Endothelial cell (in vitro differentiated cells): ENCODE measurements at places on chromosomes 1 and 21.
A peak's percentile ranks its signal among the peaks of the same experiment; 100 is the strongest.

- no peak for DNase-seq
These were observed 7.3 kb downstream of the OR2C3 start for GRCh38 chr1:247528812-247529474.

GRCh38 chr1:17929224-17929623, 174.1 kb downstream of the ACTL8 start:
- DNase-seq: no peak

DNA sequence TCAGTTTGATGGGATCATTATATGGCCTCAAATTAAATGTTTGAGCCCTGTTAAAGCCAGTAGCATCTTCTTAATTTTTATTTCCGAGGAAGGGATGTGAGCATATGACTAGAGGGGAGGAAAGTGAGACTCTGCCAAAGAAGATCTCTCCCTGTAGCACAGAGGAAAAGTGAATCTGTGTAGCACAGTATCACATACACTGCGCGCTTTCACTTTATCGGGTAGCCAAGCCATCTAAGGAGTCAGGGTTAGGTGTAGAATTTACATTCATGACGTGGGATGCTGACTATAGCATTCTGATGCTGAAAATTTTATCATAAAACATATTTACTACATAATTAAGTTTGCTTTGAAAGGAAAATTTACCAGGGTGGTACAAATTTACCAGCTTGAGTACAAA, 24.0 kb downstream of the LRRC8D start:
- DNase-seq: no peak

DNA sequence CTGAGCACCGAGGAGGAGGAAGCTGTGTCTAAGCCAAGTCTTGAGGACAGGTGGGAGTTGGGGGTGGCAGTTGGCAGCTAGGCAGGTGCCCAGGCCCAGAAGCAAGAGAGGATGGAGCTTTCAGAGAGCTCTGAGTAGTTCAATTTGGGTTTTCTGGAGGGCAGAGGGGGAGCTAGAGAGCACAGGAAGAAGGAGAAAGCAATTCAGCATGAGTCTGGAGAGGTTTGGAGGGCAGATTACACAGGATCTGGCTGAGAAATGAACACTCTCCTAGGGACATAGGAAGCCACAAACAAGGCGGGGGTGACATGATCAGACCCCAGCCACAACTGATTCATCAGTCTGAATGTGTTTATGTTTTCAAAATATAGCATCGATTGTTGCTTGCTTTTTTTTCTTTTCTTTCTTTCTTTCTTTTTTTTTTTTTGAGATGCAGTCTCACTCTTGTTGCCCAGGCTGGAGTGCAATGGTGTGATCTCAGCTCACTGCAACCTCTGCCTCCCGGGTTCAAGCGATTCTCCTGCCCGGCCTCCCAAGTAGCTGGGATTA, 23.8 kb downstream of the PTPRF start:
- DNase-seq: peak; percentile 56

DNA sequence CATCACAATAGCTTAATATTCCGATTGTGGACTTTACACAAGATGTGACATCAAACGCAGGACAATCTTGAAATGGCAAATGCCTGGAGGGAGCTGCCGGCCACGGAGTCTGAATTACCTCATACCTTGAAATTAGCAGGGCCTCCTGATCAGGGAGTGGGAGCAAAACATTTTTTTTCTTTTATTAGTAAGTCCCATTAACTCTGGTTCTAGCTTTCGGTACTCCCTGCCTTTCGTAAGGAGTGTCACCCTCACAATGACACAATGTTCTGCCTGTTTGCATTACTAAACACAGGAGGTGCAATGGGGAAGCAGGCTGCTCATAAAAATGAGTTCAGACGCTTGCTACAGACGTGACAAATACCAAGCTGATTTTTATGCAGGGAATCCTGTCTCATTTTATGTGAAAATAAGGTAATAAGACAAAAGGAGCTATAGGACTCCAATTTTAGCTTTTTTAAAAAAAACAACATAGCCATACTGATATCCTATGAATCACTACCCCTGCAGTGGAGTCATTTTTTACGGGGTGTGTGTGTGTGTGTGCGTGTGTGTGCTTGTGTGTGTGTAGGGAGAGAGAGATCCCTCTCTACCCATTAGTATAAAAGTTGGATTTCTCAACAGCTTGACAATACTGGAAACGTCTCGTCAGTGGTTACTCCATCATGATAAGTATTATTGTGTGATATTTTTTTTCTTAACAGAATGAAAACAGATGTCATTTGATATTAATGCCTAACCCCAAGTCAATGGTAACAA, 205.1 kb upstream of the RUNX1 start:
- no peak for DNase-seq

DNA sequence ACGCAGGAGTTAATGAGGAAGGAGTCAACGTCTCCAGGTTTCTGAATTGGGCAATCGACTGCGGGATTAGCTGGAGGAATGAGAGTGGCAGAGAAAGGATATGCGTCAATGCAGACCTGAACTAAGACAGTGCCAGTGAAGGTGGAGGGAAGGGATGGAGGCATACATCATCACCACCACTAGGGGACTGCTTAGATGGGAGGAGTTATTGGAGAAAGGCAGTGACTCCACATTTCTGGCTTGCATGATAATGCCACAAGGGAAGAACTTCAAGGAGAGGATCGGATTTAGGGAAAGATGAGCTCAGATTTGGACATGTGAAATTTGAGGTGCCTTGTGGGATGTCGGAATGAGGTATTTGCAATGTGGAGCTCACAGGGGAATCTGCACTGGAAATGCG, 17.5 kb downstream of the VASH2 start:
- peak; percentile 35 for DNase-seq

- peak; percentile 83 for DNase-seq
These were observed 62.0 kb upstream of the RASAL2 start for GRCh38 chr1:178031856-178032320.

DNA sequence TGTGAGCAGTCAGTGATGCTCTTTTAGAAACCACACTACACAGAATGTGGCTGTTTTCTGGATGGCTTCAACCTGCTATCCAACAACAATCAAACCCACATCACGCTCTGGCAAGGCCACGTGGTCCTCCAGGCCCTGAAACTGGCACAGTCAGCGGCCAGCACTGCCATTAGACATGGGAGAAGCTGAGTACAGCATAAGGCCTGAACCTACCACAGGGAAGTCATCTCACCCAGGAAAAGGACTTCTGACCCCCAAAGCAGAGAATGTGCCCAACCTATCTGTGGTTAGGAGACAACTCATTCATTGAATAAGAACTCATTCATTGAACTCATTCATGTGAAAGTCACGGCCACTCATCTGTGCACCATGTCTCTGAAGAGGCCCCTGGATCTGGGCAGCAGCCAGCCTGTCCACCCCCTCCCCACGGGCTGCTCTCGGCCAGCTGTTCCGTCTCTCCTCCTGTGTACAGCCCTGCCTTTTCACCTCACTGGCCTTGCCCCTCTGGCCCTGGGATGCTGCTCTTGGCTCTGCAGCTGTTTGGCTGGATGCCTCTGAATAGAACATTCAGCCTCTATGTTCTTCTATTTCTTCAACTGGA, 41.1 kb downstream of the C1orf198 start:
- DNase-seq: no peak

DNA sequence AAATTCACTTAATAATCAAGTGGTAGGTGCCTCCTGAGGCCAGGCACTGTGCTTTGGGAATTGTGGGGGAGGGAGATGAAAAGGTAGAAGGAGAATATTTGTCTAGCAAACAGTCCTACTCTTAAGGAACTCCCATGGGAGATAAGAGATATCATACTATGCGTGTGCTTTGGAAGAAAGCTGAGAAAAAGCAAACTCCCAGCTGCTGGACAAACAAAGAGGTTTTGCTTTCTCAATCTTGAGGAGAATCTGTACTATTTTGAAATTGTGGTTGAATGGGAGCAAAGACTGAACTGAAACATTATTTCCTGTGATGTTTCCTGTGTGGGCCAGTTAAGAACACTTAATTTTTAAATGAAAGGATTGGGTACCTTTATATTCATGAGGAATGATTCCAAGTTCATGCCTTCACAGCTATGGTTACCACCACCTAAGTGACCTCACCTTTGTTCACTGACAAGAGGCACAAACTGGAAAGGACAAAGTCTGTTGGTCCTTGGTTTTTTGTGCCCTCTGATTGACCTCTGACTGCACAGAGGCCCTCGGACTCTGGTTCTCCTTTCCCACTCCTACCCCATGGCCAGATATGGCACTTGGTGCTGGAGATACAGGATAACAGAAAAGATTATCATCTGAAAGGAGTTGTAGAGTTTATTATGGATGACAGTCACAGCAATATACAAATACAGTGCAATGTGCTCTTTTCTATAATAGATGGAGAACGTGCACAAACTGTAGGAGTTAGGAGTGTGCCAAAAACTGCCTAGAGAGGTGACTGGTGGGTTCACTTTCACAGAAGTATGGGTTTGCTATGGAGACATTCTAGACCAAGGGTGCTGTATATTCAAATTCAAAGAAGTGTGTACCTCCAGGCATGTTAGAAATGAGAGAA, 1.6 kb downstream of the CD53 start:
- DNase-seq: no peak

- peak; percentile 83 for DNase-seq
These were observed at the start of gene NAV1 for GRCh38 chr1:201538612-201539551. NAV1 (plus strand) TSS chr1:201539127; CDS start chr1:201622885, 83,758 bp downstream.

DNA sequence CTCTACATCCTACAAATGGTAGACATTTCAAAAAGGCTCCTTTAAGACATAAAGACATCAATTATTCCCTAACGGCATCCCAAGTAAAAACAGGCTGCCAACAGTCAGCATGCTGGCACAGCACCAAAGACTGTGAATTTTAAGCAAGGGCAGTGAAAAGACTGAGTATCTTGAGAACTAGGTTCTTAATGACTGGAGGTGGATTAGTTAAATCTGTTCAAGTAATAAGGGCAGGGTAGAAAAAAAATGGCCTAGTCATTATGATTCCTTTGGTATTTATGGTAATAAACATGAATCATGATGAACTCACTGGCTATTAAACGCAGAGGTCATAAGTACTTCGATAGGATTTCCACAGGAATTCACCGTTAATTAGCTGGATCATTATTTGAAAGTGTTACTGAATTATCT, 75.2 kb downstream of the KIFAP3 start:
- no peak for DNase-seq

DNA sequence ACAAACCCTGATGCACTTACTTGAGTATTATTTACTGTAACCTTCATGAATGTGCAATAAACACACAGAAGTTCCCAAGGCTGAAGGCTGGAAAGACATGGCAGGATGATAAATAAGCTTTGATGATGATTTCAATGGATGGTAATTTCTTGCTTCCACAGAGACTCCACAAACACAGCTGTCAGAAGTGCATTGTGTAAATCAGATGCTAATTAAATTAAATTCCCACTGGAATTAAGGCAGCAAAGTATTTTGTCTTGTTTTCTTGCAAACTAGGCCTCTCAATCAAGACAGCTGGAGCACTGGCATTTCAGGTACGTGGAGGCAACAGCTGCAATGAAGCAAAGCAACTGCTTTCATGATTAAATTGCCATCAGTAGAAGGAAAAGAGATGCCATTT, 24.1 kb downstream of the FAM177B start:
- no peak for DNase-seq

- no peak for DNase-seq
These were observed 7.7 kb downstream of the GOLT1A start for GRCh38 chr1:204206121-204206520.

DNA sequence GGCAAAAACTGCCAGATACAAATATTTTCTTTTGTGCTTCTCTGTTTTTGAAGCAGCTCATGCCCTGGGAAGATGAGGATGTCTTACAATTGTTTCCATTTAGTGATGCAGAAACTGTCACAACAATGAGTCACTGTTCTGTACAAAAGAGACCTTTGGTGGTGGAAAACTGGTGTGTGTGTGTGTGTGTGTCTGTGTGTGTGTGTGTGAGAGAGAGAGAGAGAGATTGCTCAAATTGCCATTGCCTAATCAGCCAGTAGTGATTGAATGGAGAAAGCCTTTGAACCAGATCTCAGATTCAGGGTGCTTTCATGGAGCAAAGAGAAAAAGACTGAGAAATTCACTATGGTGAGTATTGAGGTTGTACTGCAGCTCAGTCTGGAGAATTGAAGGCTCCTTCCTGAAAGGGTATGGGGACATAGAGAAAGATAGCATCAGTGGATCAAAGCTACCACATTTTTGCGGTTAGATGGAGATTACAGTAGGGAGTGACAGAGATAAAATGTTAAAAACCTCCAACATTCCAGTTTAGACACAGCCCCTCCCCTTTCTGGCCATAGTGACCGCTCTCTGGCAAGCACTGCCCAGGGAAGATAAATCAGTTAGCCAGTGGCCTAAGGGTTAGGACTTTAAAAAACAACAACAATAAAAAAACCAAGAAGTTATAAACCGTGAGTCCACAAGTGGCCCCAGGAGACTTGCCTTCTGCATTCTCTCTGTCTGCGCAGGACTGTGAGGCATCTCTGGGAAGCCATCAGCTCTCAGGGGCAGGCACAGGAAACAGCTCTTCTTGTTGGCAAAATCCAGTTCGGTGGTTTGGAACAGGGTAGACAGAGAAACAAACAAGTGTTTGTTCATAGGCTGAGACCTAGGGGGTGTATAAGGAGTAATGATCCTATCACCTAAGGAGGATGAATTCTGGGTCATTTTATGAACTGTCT, 406.5 kb downstream of the DUSP10 start:
- DNase-seq: no peak

GRCh38 chr1:201489643-201490261, 17.2 kb downstream of the CSRP1 start:
- no peak for DNase-seq

- DNase-seq: no peak
These were observed 5.9 kb upstream of the LHX9 start for GRCh38 chr1:197911111-197911856.

- no peak for DNase-seq
These were observed 111.2 kb downstream of the OMA1 start for GRCh38 chr1:58435376-58435775.

- peak; percentile 21 for DNase-seq
These were observed 41.7 kb upstream of the RAB4A start for GRCh38 chr1:229229137-229229720.

- DNase-seq: no peak
These were observed 26.6 kb downstream of the SDE2 start for GRCh38 chr1:225972344-225973152.

DNA sequence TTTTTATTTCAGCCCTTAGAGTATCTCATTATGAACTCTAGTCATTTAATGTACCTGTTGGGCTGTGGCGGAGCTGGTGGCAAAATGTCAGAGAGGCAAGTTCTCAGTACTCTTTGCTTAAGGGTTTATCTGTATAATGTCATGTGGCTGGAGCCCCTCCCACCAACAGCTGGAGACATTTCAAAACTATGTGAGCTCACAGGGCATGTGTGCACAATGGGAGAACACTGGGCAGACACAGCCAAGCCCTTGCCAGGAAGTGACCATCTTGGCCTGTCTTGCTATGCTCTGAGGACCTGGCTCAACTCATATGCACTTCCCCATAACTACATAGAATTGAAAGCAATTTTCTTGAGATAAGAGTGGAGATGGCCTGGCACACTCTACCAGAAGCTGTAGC, 296.4 kb downstream of the PTPRU start:
- no peak for DNase-seq

DNA sequence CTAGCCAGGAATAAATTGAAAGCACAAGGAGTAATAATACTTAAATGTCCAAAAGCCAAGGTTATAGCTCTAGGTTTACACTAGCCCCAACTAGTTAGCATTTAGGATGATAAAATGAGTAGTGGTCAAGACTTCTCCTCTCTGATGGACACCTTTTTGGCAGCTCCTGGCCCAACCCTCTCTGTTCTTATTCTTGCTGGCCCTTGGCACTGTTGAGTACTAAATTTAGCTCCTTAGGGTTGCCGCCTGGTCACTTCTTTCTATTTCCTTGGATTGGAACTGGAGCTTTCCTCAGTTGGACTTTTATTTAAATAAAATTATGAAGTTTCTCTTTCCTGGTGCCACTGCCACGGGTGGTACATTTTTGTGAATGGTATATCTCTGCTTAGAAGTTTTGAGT, 28.3 kb downstream of the ARID1A start:
- DNase-seq: no peak

GRCh38 chr1:164716992-164717703, 158.2 kb downstream of the PBX1 start:
- no peak for DNase-seq
